ENCODE measurements at places on chromosomes 11 and 22.

GRCh38 chr11:69238573-69239351 lies 55.2 kb upstream of the MYEOV start:
- peak; percentile 32 for DNase-seq

DNA sequence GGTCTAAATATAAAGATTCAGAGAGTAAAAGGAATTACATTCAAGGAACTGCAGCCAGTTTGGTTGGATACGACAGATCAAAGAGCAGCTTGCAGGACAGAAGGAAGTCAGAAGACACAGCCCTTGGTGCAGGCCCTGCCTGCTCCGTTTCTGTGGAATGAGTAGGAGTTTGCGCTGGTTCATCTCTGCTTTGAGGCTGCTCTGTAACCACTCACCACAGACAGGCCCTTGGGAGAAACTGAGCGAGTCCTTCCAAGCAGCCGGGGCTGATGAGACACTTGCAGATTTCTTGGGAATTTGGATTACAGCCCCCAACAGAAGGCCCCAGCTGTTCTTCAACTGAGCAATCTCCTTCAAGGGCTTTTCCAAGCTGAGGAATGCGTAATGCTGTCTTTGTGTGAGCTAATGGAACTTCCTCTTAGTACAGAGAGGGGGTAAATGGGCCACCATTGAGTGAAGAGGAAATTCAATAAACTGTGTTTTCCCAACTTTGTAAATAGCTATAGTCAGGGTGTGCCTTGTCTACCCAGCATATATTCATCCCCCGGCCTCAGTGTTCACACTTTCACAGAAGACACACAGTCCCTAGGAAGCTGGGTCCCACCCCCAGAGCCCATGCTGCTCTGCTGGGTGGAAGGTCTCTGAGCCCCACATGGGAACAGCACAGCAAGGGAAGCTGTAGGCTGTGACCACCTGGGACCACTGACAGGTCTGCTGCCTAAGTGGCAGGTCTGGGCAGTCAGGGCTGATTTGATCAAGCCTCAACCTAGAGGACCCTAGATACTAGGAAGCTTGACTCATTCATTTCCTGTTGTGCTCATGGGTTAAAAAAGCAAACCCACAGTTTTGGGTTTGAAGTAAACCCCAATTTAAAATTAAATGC lies 16.6 kb downstream of the IL10RA start:
- DNase-seq, result peak; percentile 85

GRCh38 chr11:70532066-70532440 lies 133.7 kb downstream of the CTTN start:
- no peak for DNase-seq

DNA sequence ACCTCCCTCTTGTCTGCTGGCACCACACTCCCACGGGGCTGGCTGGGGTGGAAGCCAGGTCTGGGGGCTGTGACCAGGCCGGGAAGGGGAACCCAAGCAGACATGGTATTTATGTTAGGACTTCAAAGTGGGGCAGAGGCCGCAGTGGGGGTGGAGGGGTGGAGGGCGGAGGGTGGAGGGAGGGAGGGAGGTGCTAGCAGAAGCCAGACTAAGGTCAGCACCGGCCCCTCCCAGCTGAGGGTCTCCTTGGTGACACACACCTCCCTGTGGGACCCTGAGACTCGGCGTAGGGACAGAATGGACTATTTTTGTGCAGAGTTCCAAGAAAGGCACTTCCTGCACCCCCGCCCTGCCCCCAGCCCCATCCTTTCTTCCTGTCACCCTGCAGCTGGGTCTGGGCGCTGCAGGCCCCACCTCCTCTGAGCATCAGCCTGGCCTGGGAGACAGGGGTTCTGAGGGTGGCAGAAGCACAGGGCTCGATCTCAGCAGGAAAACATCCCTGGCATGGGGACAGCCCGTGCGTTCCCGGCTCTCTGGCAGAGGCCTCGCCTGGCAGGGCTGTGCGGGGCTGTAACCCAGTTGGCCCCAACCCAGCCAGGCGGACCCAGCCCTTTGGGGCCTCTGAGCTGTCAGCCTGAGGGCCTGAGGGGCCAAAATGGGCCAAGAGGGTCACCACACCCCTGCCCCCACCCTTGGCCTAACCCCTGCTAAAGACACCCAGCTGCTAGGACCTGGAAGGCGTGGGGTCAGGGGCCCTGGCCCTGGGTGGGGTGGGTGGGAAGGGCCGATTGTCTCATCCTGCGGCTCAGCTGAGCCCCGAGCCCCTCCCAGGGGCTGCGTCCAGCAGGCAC lies 9.6 kb upstream of the CD248 start:
- DNase-seq, result peak; percentile 58

GRCh38 chr11:102225689-102226568 lies 91.4 kb upstream of the BIRC3 start:
- DNase-seq, result no peak

DNA sequence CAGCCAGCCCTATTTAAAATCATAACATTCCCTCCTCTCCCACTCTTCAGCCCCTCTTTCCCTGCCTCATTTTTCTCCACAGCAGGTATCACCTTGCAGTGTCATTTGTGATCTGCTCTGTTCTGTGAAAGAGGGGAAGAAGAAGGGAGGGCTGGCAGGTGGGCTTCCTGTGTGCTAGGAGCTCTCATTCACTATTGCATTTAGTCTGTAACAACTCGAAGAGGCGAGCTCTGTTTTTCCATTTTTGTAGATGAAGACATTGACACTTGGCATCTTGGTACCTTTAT lies 52.1 kb upstream of the CRYBB3 start:
- no peak for DNase-seq

DNA sequence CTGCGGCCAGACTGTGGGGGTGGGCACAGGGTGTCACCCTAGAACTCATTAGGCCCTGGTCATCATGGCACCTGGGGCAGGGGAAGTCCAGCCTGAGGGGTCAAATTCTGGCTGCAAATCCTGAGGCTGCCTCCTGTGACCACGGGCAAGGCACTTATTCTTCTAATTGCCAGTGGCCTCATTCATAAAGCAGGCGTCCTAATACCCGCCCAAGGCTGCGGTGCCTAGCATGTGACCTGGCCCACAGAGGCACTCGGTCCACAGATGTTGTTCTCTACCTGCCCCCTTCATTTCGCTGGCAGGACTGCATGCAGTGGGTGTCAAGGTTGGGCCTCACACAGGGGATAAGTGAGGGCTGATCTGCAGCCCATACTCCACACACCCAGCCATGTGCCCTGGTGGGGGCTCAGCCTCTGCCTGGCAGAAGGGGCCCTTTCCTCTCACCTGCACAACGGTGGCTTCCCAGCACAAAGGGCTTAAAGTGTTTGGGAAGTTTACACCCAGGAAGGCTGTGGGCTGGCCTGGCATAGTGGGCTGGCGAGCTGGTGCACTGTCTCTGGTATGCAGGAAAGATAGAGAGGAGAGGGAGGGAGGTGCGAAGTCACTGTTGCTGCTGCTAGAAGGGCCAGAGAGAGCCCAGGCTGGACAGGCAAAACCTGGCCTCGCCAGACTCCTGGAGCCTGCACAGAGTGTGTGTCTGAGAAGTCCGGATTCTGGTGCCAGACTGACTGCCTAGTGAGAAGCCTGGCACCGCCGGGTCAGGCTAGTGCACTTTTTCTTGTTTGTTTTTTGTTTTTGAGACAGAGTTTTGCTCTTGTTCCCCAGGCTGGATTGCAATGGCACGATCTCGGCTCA lies 3.2 kb downstream of the MPST start:
- no peak for DNase-seq
